ENCODE measurements at places on chromosomes 3 and 15.

DNA sequence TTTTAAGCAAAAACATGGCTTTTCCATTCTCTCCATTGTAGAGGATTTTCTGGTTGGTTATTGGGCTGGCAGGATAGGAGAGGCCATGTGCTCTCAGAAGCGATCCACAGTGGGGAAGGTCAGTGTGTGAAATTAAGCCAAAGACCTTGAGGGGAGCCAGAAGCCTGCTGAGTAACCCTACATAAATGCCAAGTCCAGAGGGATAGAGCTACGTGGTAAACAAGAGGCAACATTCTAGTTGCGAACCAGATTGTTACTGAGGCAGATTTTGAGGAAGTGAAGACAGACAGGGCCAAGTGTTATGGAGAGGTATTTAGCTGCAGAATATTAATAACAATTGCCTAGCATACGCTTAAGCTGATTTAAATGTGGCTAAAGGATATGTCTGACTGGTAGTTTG, 592.8 kb upstream of the GBE1 start:
- no peak for DNase-seq

- peak; percentile 63 for DNase-seq
These were observed 239.9 kb downstream of the CPNE4 start for GRCh38 chr3:131794766-131795388.

- DNase-seq = no peak
These were observed 3.9 kb downstream of the C3orf22 start for GRCh38 chr3:126554560-126555525.

- no peak for DNase-seq
These were observed 861 bp upstream of the RFT1 start for GRCh38 chr3:53131096-53131495.

DNA sequence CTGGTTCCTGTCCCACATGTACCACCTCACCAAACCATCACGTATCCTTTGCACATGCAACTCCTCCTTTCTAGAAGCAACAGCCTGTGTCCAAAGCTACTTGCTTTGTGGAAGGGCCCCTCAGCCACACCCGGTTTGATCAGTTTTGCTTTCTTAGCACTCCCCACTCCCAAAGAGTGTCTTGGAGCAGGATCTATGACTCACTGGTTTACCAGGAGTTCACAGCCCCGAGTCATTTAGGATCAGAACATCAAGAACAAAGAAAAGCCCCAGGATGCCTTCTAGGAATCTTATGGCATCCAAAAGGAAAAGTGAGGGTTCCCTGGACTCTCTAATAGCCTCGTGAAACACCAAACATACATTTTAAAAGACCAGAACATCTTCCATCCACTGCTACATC, 50.7 kb upstream of the IGF1R start:
- no peak for DNase-seq

DNA sequence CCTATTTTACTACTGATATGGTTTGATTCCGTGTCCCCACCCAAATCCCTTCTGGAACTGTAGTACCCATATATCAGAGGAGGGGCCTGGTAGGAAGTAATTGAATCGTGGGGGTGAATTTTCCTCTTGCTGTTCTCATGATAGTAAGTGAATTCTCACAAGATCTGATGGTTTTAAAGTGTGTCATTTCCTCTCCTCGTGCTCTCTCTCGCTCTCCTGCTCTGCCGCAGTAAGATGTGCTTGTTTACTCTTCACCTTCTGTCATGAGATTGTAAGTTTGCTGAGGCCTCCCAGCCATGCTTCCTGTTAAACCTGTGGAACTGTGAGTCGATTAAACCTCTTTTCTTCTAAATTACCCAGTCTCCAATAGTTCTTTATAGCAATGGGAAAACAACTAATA, 81.2 kb upstream of the ZBTB20 start:
- DNase-seq = no peak

DNA sequence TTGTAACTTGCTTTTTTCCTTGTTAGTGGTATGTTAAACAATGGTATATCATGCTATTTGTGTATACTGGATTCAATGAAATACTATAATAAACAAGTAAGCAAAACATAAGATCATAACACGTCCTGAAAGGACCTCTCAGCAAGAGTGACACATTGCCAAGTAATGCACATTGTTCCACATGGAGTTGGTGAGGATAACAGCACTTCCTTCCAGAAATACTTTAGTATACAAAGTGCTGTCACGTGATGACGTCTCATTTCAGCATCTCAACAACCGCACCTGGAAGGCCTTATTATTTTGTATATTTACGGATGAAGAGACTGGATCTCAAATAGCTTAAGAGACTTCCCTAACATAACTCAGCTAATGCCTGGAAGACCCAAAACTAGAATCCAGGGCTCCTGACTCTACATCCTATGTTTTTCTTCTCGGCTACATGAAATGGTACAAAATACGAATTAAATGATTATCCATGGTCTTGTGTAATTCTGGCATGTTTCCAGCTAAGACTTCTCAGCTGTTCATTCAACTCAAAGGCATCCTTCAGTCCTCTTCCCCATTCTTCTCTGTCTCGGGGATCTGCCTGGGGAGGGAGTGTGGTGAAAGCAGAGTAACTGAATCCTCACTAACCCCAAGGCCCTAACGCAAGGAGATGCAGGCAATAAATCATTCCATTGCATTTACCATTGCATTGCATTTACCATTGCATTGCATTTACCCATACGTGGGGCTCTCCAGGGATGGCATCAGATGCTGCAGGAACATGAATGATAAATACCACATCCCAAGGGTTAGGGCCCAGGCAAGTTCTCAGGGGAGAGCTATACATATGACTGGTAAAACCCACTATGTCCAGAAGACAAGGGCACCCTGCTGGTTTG, 79.2 kb downstream of the LIPC start:
- no peak for DNase-seq

DNA sequence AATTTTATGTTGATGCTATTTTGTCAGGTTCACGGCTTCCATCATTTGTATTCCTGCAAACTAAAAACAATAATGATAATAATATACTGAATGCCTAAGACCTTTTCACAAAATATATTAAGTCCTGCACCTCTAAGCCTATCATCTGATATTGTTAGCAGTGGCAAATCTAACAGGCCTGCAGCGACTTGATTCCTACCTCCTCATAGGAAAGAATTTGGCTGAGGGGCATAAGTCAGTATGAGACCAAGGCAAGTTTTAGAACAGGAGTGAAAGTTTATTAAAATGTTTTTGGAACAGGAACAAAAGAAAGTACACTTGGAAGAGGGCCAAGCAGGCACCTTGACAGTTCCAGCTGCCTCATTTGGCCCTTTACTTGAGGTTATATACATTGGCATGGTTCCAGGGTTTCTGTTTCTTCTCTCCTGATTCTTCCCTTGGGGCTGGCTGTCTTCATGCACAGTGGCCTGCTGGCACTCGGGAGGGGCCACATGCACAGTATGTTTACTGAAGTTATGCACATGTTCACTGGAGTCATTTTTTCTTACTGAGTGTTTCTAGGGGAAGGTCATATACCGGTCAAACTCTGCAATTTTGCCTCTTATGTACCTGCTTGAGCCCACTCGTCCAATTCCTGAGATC, 418.1 kb downstream of the EPHA6 start:
- DNase-seq = peak; percentile 72

- DNase-seq = no peak
These were observed 38.0 kb downstream of the ARRDC4 start for GRCh38 chr15:97998307-97999071.

GRCh38 chr15:45587095-45587862, at the start of gene BLOC1S6:
BLOC1S6 (plus strand) TSS chr15:45587379; CDS start chr15:45587444, 65 bp downstream.
- peak; percentile 97 for DNase-seq

- DNase-seq = no peak
These were observed 42.7 kb upstream of the PYGO1 start for GRCh38 chr15:55630858-55631257.

DNA sequence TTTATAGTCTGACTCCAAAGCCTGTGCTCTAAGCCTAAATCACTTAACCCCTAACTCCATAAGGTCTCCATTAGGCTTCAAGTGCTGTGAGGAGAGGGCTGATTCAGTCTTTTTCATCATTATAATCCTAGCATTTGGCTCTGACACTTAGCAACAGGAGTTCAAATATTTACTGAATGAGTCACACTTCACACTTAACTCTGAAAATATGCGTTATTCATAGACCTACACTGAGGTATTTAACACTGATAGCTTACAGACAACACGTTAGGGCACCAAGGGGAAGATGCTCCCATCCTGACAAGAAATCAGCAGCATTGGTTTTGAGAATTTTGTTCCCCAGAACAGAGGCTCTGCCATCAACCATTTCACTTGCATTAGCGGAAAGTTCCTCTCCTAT, 53.5 kb downstream of the MSL2 start:
- DNase-seq = peak; percentile 14

GRCh38 chr3:135539351-135539750, 426.2 kb upstream of the PPP2R3A start:
- no peak for DNase-seq

- DNase-seq = no peak
These were observed 3.5 kb upstream of the HHATL start for GRCh38 chr3:42705962-42706585.

- DNase-seq = no peak
These were observed 89.9 kb upstream of the MITF start for GRCh38 chr3:69649120-69650065.

GRCh38 chr3:133742351-133743091, 3.7 kb upstream of the TF start:
- DNase-seq = no peak

- no peak for DNase-seq
These were observed 209.1 kb downstream of the NR1D2 start for GRCh38 chr3:24154013-24154695.

DNA sequence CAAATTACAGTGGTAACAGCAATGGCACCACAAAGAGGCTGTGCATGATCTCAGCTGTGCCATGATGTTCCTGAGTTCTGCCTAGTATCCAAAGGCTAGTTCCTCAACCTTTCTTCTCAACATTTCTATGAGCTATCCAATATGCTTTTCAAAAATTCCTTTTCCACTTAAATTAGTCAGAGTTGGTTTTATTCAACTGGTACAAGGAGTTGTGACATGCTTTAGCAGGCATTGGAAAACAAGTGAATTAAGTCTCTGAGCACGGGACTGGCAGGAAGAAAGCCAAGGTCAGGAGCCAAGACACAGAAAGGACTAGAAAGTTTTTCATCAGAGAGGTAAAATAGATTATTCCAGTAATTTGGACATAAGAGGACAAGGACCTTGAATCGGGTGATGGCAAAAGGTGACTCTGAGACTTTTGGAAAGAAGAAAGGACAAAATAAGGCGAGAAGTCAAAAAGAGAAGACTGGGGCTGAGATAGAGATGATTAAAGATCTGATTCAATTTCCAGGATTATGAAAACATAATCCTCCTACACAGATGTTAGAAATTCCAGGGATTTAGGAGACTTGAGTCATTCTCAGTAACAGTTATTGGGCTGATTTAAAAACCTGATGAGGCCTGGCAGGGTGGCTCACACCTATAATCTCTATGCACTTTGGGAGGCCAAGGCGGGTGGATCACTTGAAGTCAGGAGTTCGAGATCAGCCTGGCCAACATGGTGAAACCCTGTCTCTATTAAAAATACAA, 36.1 kb downstream of the PBRM1 start:
- DNase-seq = no peak

DNA sequence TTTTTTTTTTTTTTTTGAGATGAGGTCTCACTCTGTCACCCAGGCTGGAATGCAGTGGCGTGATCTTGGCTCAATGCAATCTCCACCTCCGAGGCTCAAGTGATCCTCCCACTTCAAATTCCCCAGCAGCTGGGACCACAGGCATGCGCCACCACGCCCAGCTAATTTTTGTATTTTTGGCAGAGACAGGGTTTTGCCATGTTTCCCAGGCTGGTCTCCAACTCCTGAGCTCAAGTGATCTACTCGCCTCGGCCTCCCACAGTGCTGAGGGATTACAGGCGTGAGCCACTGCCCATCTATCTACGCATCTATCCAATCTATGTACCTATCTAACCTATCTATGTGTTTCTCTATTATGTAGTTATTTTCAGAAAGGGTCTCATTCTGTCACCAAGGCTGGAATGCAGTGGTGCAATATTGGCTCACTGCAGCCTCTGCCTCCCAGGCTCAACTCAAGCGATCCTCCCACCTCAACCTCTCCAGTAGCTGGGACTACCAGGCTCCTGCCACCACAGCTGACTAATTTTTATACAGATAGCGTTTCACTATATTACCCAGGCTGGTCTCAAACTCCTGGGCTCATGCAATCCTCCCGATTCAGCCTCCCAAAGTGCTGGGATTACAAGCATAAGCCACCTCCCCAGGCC, 20.2 kb upstream of the GPX1 start:
- DNase-seq = no peak

DNA sequence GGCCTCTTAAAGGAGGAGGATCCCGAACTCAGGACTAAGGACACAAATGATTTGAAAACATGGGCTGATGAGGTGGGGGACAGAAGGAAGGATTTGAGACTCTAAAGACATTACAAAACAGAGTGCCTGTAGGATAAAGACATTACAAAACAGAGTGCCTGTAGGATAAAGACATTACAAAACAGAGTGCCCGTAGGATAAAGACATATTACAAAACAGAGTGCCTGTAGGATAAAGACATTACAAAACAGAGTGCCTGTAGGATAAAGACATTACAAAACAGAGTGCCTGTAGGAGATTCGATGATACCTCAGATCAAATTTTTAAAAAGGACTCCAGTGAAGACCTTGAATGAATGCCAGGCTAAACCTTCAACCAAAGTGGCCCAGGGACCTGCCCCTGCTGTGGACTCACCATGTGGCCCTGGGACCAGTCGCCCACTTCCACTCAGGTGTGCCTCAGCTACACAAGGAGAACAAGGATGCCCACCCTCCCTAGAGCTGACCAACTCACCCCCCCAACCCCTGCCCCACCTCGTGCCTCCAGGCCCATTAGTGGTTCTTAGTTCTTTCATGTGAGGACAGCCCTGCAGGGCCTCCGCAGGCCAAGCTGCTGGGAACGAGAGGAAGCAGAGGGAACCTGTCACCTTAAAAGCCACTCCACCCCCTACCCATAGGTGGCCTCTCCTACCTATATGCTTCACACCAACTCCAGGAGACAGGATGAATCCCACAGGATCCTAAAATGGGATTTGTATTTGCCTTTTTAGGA, 59.8 kb downstream of the SH3BP5 start:
- DNase-seq = no peak

- no peak for DNase-seq
These were observed 20.1 kb downstream of the SENP2 start for GRCh38 chr3:185606196-185606595.

DNA sequence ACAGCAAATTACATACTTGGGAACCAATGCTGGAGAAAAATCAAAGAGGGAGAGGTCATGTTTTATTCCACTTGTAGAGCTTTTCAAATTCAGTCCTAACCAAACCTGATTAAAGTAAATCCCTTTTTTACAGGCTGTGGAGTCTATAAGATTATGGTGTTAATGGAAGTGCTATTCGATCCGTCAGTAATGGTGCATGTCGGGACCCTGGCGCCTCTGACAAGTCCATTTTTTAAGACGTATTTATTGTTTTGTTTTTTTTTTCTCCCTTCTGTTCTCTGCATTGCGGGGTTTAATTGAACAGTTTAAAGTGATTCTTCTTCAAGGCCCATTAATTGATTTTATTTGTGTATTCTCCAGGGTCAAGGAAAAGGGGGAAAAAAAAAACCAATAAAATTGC, 725.9 kb downstream of the TUSC7 start:
- no peak for DNase-seq

All from NCI-H2171 treated with DMSO at 0.1 percent for 48 hours (cell line).